ENCODE measurements at places on chromosomes 6 and 20.

DNA sequence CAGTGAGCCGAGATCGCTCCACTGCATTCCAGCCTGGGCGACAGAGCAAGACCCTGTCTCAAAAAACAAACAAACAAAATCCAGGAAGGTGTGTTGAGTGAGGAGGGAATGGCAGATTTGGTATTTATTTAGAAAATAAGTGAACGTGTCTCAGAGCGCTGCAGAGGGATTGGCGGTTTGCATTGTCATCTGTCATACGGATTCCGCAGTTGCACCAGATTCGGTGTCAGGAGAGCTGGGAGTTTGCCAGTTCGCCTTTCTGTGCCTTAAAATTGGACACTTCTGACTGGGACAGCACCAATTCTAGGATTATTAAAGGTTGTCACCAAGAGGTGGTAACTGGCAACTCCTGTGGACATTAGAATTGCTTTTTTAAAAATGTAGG, 912 bp downstream of the SNRNP48 start:
- no peak for DNase-seq

- DNase-seq: no peak
Measured at GRCh38 chr6:45441851-45442453, 64.2 kb upstream of the SUPT3H start.

DNA sequence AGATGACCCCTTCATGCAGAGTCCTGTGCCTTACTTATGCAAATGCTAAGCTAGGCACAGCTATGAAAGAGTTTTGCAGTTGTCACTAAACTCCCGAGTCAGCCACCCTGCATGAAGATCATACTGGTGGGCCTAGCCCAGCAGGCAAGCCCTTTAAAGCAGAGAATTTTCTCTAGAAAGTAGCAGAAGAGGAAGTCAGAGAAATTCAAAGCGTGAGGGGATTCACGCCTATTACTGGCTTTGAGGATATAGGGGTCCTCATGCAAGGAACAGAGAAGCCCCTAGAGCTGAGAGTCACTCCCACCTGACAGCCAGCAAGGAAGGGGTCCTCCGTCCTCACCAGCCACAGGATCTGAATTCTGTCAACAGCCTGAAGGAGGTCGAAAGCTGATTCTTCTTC, 54.6 kb downstream of the MYB start:
- no peak for DNase-seq

GRCh38 chr6:28522594-28523240, 3.0 kb upstream of the GPX5 start:
- DNase-seq: no peak
